Neural crest cell (in vitro differentiated cells): ENCODE measurements at places on chromosomes 12 and 14. TPM values are rescaled to one million over a fixed set of nuclear protein-coding genes. Genes with fewer than 3 reads are reported as not detected.

The LRRIQ1 gene
- total RNA-seq, result 3.8 and 4.3 TPM in 2 replicates

The ERC1 gene
- 37.9 and 38.9 TPM in 2 replicates for total RNA-seq

The GLS2 gene
- total RNA-seq, result 0.30 and 0.35 TPM in 2 replicates

DNA sequence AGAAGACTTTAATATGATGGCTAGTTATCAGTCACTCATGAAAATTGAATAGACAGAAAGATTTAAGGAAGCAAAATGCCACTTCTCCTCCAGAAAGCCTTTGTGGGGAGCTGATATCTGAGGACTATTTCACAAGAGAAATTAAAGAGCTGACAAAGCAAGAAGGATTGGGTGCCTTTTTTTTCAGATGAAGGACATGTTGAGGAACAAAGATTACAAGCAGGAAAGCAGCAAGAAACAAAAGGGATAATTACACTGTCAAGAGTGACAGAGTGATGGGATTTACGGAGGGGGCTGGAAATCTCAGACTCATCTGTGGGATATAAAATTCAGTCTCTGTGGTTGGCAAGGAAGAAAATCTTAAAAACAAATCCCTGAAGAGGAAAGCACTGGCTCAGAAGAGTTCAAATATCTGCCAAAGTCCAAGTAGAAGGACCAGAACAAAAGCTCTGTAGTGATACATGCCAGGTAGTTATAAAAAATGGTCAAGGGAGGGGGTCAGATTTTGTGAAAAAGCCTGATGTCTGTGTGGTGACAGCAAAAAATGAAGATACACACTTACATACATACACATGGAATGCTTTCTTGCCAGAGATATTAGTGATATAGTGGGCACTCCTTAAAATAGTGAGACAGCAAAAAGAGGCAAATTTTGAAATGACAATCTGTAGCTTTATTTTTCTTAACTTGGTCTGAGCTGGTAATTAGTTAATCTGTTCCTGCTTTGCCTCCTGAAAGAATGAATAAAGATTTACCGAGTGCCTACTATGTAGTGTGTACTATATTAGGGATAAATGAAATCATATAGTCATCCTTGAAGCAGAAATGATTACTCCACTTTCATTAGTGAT, 62.9 kb downstream of the EPS8 start:
- DNase-seq, result no peak

DNA sequence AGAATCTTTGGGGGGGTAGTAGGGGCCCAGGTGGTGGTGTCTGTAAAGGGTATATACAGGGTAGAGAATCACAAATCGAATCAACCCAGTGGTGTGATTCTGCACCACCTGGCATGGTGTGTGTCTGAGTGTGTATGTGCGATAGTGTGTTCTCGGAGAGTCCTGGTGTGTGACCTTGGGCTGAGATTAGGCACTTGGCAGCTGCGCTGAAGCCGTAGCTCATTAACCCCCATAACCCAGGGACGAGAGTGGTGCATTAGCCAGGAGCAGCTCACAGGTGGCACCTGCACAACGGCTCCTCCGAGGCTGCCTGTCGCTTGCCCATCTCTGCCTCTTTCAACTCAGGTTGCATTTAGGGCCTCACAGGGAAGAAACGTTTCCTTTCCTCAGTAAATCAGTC, 15.6 kb upstream of the TESC start:
- DNase-seq, result no peak

GRCh38 chr14:41225433-41225832, 381.2 kb upstream of the LRFN5 start:
- DNase-seq, result no peak

- DNase-seq, result no peak
These were observed 311.0 kb downstream of the NOVA1 start for GRCh38 chr14:26286913-26287205.

DNA sequence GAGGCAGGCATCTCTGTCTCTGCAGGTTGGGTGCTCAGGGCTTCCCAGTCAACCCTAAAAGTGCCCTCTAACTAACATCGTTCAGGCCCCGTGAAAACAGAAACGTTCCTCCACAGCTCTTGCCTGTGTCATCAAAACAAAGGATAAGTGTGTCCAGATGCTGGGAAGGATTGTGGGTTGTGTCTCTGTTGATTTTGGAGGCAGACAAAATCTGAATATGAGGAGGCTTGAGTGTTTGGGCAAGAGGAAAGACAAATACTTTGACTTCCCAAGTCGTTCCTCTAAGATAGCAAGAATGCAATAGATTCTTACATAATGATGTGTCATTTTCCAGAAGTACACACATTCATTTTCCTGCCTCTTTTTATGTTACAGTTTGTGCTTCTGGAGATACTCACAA, 52.9 kb downstream of the SERPINA3 start:
- no peak for DNase-seq
